ENCODE measurements at places on chromosomes 2 and 18.

DNA sequence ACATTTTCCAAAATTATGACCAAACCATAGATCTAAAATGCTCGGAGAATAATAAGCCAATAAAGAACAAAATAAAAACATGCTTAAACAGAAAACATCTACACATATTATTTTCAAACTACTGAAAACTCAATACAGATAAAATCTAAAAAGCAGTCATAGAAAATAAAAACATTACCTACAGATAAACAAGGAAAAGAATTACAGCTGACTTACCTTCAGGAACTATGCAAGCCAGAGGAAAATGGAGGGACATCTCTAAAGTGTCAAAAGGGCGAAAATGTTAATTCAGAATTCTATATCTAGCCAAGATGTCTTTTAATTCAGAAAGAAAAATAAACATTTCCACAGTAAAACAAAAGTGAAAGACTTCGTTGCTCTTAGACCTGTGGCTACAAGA is 112.9 kb upstream of the GYPC start:
- DNase-seq: peak; percentile 13

DNA sequence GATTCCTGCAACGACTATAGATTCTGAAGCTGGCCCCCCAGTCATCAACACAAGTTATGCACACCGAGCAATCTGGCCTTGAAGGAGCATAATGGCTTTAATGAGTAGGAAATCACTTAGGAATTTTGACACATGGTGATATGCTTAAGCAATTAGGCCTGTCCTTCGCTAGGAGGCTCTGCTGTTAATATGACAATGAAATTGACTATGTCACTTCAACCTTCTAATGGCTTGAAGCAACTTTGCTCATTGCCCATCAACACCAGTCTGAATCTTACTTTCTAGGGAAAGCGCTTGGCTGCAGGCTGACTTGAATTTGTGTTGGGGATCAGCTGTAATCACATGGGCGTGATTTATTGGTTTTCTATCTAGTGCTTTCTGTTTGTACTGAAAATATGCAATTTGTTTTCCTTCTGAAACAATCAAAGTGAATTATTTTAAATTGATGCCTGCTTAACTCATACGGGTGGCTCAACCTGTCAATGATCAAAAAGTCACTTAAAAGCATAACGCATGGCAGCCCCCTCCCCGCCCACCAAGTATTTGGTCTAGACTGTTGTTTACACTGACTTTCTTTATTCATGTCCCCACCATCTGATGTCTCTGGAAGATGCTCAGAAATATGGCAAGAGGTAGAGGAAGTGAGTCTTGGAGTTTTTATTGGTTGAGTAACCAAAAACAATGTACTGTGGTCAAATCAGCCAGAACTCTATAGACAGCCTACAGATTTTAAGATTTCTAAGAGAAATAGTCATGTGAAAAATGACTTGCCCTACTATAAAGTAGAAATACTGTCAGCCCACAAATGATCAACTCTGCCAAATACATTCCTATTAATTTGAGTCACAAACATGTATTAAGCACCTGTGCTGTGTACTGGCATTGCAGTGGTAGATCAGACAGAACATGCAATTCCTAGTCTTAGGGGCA is 344.9 kb downstream of the RBM43 start:
- no peak for DNase-seq

GRCh38 chr2:95043300-95044093 is 18.0 kb downstream of the MAL start:
- DNase-seq: peak; percentile 80

DNA sequence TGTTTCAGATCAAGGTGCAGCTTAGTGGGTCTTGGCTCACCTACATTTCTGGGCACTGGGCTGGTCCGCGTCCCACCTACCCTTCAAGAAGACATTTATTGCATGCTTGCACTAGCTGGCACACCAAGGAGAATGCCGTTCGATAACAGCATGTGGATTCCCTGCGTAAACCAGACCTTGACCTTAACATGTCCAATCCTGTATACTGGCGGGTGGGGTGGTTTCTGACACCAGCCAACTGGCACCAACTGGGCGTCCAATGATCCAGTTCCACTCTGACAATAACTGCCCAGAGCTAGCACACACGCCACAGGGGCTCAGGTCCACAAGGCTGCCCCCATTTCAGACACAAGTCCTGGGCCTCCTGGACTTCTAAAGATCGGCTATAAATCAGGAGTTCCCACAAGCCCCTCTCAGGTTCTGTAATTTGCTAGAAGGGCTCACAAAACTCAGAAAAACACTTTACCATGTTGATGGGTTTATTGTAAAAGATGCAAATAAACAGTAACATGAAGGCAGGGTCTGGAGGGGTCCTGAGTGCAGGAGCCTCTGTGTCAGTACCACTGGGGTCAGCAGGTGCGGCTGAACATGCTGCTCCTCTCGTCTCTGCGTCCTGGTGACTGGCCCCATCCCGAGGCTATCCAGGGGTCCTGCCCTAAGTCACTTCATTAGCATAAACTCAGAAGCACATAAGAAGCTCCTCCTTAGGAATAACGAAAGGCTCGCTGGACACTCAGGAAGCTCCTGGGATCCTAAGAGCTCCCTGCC is 161.8 kb downstream of the HDAC4 start:
- no peak for DNase-seq

DNA sequence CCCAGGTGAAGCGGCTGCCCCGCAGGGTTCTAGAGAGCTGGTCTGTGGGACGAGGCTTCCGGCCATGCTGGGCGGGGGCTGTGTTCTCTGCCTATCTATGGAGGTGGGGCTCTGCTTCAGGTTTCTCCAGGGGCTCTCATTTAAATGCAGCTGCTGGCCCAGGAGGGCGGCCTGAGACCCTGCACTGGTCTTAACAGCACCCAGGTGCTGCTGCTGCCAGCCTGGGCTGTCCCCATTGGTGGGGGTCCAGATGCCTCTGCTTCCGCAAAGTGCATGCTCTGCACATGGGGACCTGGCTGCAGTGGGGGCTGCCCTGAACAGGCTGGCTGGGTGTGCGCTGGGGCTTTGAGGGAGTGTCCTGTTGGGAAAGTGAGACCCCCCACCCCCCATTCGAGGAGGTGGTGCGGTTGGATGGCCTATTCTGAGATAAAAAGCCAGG is 29.7 kb upstream of the ALLC start:
- no peak for DNase-seq

GRCh38 chr18:42588786-42589185 is 526.7 kb downstream of the RIT2 start:
- no peak for DNase-seq

DNA sequence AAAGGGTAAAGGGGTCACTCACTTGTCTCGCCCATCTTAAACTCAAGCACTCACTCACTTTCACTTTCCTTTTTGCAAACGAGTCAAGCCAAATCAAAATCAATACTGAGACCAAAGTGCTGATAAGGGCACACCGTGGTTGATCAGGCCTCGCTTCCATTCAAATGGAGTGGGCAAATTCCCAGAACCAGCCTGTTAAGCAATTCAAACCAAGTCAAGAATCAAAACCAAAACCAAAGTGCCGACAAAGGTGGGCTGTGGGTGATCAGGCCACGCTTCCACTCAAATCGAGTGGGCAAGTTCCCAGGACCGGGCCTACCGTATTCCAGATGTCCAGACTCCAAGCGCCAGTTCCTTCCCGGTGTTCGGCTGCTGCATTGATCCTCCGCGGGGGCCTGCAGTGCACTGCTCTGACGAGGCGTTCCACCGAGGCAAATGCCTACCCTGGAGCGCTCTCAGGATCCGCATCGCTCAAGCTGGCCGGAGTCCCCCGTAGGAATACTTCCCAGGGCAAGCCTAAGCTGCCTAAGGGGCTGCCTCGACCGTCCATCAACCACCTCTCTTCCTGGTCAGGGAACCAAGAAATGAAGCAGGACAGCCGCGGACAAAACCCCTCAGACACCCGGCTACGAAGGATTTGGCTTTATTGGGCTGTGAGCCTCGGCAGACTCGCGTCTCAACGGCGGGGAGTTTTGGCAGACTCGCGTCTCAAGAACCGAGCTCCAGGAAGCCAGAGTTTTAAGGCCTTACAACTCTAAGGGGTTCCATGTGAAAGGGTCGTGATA is 89.9 kb upstream of the SLC1A4 start:
- DNase-seq: no peak

DNA sequence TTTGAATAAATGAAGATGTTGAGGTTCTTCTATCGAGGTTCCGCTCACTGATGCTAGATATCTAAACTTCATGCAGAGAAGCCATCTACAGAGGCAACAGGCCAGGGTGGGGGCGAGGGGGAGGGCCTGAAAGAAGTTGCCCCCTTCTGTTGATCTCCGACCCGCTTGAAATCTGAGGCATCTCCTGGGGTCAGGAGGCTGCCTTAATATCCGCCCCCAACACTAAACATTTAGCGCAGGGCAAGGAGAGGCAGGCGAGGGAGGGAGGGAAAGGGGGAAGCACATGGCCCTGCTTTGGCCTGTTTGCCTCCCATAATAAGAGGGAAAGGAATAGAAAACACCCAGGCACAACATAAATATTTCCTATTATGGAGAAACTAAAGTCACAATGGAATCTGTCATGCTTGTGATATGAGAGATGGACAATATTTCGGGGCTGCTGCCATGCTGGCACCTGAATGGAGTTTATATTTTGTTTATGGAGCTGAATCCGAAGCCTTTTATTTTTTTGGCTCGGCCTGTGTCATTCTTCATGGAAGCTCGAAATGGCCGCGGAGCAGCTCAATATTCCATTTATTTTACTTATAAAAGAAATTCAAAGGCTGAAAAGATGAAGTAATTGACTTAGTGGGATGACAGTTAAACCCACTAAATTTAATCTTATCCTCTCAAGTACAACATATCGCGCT is 221.1 kb downstream of the INSIG2 start:
- DNase-seq: no peak
